ENCODE measurements at places on chromosomes 16 and 17. TPM values are rescaled to one million over a fixed set of nuclear protein-coding genes. Genes with fewer than 3 reads are reported as not detected.

DNA sequence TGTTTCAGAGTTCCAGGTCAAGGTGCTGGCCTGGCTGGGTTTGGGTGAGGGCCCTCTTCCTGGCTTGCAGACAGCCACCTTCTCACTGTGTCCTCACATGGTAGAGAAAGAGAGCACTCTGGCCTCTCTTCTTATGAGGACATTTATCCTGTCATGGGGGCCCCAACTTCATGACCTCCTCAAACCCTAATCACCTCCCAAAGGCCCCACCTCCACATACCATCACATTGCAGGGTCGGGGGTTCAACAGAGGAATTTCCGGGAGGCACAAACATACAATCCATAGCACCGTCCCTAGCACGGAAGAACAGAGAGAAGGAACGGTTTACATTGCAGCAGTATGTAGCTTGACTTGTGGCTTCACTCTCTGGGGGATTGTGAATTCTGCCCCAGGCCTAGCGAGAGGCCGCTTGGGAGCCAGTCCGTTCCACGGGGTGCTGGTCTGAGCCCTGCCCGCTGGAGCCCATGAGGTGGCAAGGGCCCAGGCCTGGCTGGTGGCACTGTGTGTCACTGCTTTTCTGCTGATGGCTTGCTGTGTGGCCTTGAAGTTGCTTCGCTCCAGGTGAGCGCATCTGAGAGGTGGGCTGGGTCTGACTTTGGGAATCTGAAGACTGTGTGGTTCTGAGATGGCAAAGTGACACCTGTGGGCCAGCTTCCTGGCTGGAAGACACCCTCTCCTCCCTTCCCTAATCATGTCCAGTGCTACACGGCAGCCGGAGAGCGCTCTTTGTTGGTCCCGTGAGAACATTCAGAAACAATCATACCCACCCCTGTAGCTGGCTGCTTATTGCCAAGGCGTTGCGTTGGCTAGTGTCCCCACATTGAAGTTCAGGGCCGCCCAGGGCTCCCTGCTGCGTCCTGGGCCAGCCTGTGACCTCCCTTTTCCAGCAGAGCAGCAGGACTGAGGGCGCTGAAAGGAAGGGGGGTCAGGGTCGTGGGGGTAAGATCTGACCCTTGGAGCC, 98.3 kb downstream of the CMIP start:
- DNase-seq, result no peak

GRCh38 chr16:4944333-4945281, 7.7 kb upstream of the PPL start:
- peak; percentile 93 for DNase-seq

DNA sequence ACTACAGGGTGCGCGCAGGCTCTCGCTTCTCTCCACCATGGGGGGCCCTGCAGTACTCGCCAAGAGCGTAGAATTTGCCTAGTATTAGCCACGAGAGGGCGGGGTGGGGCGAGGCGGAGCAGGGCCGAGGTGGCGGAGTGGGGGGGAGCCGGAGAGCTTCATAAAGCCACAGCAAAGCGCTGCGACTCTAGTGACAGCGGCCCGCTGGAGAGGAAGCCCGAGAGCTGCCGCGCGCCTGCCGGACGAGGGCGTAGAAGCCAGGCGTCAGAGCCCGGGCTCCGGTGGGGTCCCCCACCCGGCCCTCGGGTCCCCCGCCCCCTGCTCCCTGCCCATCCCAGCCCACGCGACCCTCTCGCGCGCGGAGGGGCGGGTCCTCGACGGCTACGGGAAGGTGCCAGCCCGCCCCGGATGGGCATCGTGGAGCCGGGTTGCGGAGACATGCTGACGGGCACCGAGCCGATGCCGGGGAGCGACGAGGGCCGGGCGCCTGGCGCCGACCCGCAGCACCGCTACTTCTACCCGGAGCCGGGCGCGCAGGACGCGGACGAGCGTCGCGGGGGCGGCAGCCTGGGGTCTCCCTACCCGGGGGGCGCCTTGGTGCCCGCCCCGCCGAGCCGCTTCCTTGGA, at the start of gene TBX21:
Gene TBX21, plus strand, starts transcription at position 190 of the 627 bp plus-strand sequence. Its CDS starts 219 bp downstream, at position 409.
- DNase-seq, result peak; percentile 69

- no peak for DNase-seq
Observed at GRCh38 chr16:86375851-86376250, 134.5 kb upstream of the FOXF1 start.

GRCh38 chr16:70723740-70724145, 37.9 kb upstream of the MTSS2 start:
- DNase-seq, result no peak

- DNase-seq, result no peak
Observed at GRCh38 chr16:48564544-48565444, 45.2 kb downstream of the N4BP1 start.

DNA sequence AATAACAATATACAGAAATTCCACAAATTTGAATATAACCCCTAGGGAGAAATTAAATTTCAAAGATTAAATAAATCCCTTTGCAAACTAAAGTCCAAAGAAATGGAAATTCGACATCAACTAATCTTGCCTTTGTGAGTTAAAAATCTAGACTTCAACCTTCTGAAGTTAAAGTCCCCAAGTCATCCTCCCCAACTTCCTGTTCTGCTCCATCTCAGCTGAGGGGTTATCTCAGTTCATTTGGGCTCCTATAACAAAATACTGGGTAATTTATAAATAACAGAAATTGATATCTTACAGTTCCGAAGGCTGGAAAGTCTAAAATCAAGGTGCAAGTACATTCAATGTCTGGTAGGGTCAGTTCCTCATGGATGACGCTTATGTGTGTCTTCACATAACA, 22.8 kb upstream of the KDM6B start:
- no peak for DNase-seq

DNA sequence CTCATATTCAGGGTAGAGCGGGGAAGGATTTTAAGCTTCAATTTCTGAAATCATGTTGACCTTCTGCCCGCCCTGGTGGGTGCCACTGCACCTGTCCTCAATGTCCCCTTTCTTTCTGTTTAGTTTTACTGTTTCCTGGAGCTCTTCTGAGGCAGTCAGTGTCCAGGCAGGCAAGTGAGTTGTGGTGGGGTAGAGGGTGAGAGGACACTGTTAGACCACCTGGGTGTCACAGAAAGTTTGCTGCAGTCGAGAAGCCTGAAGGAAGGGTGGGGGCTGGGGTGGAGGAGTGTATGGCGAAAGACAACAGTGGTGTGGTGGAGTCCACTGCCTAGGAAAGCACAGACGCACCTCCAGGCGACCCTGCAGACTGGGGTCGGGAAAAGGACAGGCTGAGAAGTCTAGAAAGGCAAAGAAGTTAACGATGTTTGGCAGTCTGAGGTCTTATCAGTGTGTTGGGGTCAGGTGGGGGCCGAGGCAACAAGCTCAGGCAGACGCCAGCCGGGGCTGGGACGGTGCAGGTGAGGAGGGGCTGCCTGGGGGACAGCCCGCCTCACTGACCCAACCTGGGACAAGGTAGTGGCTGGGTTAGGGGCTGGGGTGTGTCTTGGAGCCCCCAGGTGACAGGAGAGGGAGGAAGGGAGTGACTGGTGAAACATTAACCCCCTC, 23.3 kb upstream of the HOXB13 start:
- no peak for DNase-seq

DNA sequence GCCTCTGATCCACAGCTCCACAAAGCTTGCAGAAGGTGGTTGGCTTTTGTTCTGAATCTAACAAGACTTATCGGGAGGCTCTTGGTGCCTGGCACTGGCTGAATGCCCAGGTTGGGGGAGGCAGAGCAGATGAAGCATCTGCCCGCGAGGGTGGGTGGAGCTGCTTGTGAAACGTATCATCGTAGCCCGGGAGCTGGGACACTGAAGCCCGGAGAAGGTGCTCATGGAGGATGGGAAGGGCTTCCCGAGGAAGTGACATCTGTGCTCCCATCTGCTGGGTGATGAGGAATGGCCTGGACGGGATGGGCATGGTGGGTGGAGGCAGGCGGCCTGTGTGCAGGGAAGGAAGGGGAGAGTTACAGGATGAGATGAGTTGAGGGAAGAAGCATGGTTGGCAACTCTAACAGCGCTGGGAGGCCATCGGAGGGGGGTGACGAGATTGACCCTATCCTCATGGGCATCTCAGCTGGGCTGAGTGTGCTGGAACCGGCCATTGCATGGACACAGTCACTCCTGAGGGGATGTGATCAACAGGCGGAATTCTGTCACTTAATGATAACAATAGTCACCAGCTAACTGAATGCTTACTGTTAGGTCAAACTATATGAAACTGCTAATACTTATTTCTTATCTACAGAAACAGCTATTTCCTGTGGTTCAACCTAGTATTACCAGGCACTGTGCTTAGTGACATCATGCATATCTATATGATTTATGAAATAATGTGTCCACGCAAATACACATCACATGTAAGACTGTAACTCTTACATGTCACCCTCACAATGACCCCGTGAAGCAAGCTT, 102.7 kb downstream of the ABCC6 start:
- peak; percentile 56 for DNase-seq

Gene RNF157
- 6.7 TPM for total RNA-seq

Gene TBX21
- total RNA-seq, result not detected

Gene GJD3
- 0.82 TPM for total RNA-seq

Gene TMEM235
- total RNA-seq, result not detected

Gene CD79B
- 7.7 TPM for total RNA-seq
